ENCODE measurements at places on chromosomes 2 and 18.

DNA sequence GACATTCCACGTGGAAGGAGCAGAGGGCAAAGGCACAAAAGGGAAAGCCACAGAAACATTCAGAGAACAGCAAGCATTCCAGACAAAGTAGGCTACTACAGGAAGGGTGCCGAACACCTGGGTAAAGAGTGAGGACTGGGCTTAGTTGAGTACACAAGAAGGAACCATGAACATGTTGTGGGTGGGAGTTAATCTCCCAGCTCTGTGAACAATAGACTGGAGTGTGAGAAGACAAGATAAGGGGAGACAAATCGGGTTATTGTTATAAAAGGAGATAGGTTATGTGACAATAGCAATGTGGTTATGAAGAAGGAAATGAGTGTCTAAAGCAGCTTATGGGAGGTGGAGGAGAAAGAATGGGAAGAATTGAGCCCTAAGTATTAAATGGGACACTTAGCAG, 70.0 kb downstream of the DPP4 start:
- DNase-seq: no peak

GRCh38 chr2:8938384-8938783, 65.1 kb downstream of the MBOAT2 start:
- DNase-seq: no peak

- DNase-seq: no peak
Observed at GRCh38 chr2:69847068-69847828, 17.8 kb downstream of the GMCL1 start.

DNA sequence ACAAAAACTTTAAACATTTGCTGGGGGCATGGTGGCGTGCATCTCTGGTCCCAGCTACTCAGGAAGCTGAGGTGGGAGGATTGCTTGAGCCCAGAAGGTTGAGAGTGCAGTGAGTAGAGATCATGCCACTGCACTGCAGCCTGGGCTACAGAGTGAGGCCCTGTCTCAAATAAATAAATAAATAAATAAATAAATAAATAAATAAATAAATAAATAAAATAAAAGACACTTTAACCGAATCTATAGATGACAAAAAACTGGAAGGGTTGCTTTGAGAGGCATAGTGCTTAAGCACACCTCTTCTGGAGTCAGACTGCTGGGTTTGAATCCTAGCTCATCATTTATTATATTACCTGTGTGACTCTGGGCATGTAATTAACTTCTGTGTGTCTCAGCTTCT, 21.2 kb upstream of the CHN1 start:
- no peak for DNase-seq

DNA sequence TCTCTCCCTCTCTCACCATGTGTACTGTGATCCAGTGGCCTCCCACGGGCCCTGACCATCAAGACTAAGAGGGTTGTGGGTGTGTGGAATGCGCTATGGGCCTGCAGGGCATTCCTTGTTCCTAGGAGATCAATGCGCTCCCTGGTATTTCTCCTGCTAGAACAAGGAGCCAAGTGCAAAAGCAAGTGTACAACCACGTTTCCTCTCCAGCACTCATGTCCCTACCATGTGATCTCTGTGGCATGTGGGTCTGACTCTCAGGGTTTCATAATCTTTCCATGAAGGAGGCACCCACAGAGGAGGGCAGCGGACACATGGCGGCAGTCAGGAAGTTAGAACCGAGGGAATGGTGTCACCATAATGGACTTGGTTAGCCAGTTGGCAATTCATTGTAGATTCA, 91.4 kb downstream of the MAPK4 start:
- DNase-seq: no peak

- DNase-seq: no peak
Observed at GRCh38 chr2:121875585-121876185, 120.2 kb downstream of the TSN start.

GRCh38 chr2:99430614-99431291, 59.1 kb downstream of the REV1 start:
- no peak for DNase-seq

- no peak for DNase-seq
Observed at GRCh38 chr2:56021579-56021978, 98.0 kb upstream of the EFEMP1 start.

- no peak for DNase-seq
Observed at GRCh38 chr2:217609952-217610351, 392.8 kb downstream of the TNS1 start.

GRCh38 chr2:12620759-12621158, 96.0 kb upstream of the TRIB2 start:
- DNase-seq: no peak

GRCh38 chr2:20490300-20491181, 43.7 kb downstream of the RHOB start:
- DNase-seq: no peak

DNA sequence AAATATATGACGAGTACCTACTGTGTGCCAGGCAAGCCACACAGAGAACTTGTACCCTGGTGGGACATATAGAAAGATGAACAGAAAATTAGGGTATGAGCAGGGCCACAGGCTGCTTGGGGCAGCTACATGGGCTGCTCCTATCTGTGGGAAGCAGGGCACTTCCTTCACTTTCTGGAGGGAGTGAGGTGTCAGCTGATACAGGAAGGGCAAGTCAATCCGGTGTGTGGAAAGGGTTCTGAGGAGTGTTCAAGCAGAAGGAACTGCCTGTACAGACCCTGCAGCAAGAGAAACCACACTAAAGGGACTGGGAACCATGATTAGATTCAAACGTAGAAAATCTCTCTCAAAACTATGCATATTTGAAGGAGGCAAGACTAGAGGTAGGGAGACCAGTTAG, 58.6 kb upstream of the BCL11A start:
- no peak for DNase-seq

- no peak for DNase-seq
Observed at GRCh38 chr2:6184532-6185292, 492.5 kb downstream of the SOX11 start.

- DNase-seq: no peak
Observed at GRCh38 chr2:80926168-80926567, 621.6 kb upstream of the LRRTM1 start.

- no peak for DNase-seq
Observed at GRCh38 chr2:182372661-182373060, 54.2 kb downstream of the PDE1A start.

DNA sequence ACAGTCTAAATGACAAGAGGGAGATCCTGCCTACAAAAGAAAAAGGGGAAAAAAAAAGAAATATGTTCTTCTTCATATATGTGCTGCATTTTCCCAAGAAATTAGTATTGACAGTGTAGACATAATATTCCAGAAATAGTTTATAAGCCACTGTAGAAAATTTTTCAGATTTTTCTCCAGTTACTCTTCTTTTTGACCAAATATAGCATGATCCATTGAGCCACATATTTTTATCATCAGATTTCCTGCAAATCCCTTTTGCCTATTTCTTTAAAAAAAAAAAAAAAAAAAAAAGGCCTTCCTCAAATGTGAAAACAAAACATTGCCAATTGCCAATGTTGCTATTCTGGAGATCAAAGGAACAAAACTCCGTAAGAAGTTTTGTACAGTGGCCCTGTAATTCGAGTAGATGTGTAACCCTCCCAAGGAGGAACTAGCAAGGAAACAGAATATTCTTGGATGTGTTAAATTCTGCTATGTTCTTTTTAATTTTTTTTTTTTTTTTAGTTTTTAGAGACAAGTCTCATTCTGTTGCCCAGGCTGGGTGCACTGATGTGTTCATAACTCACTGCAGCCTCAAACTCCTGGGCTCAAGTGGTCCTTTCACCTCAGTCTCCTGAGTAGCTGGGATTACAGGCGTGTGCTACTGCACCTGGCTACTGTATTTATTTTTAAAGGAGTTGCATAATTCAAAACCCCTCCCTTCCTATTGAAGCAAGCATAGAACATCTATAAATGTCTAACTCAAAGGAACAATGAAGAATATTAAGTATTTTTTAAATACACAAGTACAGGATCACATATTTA, 12.5 kb upstream of the CABYR start:
- DNase-seq: no peak
